NCI-H524 treated with DMSO at 0.1 percent for 48 hours (cell line): ENCODE measurements at places on chromosomes 7 and 10.

DNA sequence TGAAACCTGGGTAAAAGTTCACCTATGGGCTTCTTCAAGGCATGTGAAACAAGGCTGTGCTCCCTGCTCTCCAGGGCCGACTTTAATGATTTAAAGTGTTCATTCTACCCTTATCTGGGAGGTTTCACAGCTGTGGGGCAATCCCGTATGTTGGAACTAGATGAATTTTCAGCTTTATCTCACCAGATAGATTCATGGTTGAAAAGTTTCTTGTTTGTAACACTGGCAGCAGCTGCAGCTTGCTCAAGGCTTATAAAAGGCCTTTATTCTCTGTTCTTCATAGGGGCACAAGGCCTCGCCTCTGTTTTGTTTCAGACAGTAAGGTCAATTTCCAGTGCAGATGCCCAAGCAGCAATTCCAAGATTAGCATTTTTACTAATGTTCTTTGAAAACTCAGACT is 70.4 kb upstream of the DNAJB12 start:
- no peak for DNase-seq

GRCh38 chr7:101167645-101168411 is 2.5 kb upstream of the VGF start:
- no peak for DNase-seq

- no peak for DNase-seq
Measured at GRCh38 chr7:47488969-47489342, 93.0 kb downstream of the TNS3 start.

DNA sequence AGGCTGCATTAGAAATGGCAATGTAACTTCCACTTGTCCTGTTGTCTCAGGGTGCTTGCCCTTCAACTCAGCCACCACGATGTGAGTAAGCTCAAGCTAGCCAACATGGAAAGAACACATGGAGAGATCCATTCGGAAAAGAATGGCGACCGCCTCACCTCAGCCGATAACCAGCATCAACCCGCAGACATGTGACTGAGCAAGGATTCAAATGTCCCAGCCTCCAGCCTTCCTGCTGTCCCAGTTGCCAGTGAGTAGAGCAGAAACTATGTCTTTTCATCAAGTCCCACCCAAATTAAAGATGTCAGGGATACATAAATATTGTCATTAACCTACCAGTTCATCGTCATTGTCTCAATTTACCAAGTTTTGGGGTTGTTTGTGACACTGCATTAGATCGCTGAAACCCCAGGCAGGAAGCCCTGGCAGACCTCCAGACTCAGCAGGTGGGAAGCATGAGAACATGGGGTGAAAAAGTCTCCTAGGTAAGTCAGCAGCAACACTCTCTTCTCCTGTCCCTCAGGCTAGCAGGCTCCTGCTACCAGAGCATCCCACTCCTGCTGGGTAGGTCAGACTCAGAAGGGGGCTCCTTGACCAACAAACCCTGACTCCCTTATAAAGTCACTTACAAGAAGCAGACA is 67.0 kb downstream of the OSBPL3 start:
- DNase-seq: no peak

DNA sequence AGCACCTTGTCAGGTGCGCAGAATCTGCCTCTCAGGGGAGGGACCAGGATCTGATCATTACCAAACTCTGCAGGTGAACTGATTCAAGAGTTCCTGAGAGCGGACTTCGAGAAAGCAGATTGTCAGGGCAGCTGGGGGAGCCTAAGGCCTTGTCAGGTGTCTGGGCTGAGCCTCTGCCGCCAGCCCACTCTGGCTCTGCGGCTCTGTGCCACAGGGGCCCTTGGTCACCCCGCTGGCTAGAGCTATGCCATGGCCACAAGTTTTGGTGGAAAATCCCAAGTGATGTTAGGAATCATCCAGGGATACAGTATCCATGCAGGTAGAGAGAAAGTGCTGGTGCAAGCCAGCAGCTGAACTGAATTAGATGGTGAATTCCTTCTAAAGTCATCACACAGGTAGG is 4.2 kb downstream of the ADAMTS14 start:
- DNase-seq: no peak

DNA sequence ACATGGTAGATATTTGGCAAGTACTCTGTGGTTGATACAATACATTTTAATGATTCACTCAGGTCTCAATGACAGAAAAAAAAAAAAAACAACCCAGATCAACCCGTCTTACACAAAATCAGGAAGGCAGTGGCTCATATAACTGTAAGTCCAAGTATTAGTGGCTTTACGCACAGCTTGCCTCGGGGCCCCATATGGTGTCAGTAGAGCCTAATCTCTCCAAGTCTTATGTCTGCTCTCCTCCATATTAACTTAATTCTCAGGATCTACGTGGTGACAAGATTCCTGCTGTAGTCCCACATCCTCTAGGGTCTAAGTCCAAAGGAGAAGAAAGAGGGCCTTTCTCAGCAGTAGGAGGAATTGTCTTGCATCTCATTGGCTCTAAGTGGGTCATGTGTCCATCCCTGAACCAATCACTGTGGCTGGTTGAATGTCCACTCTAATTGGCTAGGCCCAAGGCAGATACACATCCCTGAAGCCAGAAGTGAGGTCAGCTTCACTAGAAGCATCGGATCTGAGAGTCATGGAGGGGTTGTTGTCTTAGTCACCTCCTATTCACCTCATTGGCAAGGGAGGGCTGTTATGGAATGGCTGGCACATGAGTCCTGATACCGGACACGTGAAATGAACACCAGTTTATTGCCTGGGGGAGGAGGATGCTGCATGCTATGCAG is 20.5 kb upstream of the PLPP4 start:
- no peak for DNase-seq

DNA sequence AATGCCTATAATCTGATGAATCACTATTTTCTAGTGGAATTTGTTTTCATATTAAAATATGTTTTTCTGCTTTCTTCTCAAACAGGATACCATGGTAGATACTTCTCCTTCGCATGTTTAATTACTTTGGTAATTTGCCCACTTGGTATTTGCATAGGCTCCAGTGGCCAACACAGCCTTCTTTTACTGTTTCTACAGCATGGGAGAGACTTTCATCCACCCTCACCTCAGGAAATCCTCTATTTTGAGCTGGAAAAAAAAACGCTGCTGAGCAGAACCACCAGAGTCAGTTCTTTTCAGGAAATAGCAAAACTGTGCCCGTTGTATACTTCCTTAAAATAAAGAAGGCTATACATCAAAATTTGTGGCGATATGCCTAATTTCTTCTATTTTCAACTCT is 213.3 kb downstream of the MDFIC start:
- no peak for DNase-seq

- no peak for DNase-seq
Measured at GRCh38 chr7:113784956-113785355, 133.9 kb downstream of the PPP1R3A start.

- no peak for DNase-seq
Measured at GRCh38 chr7:21753071-21753470, 192.6 kb downstream of the CDCA7L start.

DNA sequence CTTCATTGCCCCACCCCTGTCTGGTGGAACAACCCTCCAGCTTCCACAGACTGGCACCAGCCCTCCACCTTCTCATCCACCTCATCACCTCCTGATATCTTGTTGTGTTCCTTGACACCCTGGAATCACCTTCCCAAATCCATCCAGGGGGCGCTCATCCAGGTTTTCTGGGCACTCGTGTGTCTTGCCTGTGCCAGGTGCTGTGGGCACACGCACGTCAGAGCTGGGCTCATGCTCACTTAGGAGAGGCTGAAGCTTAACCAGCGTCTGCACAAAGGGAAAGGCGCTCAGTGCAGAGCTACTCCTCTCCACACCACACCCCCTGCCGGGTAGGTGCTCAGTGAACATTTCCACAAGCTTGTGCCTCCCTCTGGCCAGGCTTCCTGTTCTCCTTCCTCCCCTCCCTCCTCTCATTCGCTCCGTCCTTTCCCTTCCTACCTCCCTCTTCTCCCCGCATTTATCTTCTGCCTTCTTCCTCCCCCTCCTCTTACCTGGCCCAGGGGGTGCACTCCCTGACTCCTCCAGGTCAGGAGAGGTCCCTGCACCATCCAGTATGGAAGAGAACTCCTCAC is 4.8 kb downstream of the ADCYAP1R1 start:
- no peak for DNase-seq

GRCh38 chr7:21338728-21339164 is 89.1 kb upstream of the SP4 start:
- no peak for DNase-seq

GRCh38 chr7:43850348-43851116 is 18.8 kb downstream of the MRPS24 start:
- DNase-seq: no peak
